Stimulated activated CD4-positive, alpha-beta T cell treated with anti-CD3 and anti-CD28 coated beads, Interleukin-1b, Interleukin-23, amount 100 ng/mL, for 1 hour (primary cell): ENCODE measurements at places on chromosomes 2 and 18.

- DNase-seq: no peak
These were observed 34.4 kb downstream of the NCL start for GRCh38 chr2:231429901-231430300.

DNA sequence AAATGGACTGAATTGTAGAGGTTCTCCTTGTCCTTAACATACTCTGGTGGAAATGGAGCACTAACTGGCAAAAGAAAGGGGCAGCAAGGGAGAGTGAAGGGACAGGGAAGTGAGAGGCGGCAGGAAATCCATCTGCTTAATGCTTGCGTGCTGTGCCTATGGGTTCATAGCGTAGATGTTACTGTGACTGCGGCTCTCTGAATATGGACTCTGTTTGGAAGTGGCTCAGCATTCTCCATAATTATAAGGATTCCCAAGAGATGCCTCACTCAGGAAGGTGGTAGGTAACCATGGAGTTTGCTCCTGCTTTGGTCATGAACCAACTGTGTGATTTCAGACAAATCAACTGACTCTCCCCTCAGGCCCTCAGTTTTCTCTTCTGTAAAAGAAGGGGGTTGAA is 50.0 kb downstream of the MYO3B start:
- DNase-seq: no peak

GRCh38 chr18:55376387-55376786 is 211.6 kb downstream of the TCF4 start:
- no peak for DNase-seq

GRCh38 chr2:120436460-120436739 is 90.5 kb downstream of the INHBB start:
- DNase-seq: no peak

GRCh38 chr2:98805412-98806171 is 74.7 kb upstream of the MGAT4A start:
- no peak for DNase-seq

DNA sequence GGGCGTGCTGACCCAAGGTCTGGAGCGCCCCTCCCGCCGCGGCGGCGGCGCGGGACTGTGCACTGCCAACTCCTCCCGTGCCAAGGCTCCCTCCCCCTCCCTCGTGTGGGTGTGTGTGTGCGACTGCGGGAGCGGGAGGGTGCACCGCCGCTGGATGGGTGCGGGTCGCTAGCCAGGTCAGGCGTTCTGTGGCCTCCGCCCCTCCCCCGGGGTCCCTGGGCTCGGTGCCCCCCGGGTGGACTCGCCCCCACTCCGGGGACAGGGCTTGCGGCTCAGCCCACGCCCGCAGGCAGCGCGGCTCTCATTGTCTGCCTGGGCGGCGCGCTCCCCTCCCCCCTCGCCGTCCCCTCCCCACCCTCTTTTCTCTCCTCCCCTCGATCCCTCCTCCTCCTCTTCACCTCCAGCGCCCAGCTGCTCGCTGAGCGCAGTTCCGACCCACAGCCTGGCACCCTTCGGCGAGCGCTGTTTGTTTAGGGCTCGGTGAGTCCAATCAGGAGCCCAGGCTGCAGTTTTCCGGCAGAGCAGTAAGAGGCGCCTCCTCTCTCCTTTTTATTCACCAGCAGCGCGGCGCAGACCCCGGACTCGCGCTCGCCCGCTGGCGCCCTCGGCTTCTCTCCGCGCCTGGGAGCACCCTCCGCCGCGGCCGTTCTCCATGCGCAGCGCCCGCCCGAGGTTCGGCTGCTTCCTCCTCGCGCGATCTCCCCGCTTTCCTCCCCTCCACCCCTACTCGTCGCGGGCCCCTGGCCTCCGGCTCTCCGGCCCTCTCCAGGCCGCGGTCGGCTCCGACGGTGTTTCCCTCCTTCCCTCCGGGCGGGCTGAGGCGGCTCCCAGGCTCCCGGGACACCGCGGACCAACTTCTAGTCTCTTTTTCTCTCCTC is at the start of gene GATA6:
GATA6 (plus strand) TSS at position 579 of the 878 bp plus-strand sequence. CDS start 1,556 bp downstream, outside the sequence.
- no peak for DNase-seq

DNA sequence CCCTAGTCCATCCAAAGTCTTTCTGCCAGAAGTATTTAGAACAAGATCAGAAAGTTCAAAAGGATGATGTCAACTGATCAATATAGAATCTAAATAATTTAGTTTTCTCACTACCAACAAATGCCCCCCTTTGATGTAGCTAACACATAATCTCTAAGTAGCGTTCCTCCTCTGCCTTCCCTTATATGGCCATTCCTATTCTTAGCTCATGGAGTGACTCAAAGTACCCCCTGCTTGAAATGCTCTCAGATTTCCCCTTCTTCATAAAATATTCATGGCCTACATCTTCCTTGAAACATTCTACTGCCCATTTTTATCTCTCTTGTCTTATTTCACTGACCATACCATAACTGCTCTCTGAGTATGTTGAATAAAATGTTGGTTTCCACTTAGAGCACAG is 151.5 kb downstream of the UPP2 start:
- no peak for DNase-seq

DNA sequence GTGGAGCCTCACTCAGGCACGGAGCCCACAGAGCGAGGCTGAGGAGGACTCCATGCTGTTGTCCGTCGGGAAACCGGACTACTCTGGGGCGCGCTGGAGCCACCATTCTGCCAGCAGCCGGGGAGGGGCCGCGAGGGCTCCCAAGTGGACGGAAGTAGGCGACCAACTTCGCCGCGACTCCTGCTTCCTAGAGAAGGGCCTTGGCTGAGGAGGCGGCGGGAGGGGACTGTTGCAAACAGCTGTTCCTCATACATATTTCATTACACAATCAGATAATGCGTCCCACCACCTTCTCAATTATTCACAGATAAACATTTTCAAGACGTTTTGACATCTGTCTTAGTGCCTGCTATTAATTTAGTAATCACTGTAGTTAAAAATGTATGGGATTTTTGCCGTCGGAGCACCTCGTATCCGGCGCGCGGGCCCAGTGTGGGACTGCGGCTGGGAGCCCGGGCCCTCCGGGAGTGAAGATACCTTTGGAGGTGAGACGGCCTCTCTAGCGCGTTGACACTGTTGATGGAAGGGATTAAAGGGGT is 11.7 kb upstream of the SIX3 start:
- no peak for DNase-seq

DNA sequence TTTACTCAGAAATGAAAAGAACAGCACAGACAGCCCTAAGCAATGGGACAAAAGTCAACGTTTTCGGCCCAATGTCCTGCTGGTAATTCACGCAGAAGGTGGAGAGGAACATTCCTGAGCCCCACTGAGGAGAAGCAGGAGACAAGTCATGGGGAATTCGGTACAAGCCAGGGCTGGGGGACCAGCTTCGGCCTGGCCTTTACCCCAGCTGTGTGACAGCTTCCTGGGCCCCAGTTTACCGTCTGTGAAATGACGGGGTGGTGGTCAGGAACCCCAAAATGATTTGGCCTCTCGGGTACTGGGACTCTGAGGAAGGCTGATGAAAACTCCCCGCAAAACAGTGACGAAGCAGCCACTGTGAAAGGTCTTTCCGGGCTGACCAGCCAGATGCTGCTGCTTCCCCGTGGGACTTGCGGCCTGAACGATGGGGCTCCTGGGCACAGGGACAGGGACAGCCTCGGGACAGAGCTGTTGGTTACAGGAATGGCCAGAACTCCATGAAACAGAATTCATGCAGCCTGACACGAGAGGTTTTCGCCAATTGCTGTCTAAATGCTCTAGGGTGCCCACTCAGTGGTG is 21.6 kb downstream of the KIF1A start:
- no peak for DNase-seq
